ENCODE measurements at places on chromosomes 3 and 15.

DNA sequence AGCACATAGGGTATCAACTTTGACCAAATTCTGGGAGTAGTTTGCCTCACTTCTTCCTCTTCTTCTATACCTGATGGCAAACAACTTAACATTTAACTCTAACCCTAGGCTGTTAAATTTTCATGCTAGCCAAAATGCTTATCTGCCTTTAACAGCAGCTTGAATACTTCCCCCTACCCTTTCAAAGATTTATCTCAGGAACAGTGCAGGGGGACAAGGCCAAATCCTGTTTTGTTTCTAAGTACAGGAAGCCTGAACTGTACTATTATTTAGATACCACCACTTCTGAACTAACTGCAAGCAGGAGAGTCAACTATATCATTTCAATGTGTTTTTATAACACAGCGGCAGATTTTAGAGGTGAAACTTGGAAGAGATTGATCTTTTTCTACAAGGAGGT, 104.0 kb upstream of the CNTN6 start:
- no peak for DNase-seq

GRCh38 chr15:70528270-70528706, 235.1 kb downstream of the UACA start:
- DNase-seq, result no peak

DNA sequence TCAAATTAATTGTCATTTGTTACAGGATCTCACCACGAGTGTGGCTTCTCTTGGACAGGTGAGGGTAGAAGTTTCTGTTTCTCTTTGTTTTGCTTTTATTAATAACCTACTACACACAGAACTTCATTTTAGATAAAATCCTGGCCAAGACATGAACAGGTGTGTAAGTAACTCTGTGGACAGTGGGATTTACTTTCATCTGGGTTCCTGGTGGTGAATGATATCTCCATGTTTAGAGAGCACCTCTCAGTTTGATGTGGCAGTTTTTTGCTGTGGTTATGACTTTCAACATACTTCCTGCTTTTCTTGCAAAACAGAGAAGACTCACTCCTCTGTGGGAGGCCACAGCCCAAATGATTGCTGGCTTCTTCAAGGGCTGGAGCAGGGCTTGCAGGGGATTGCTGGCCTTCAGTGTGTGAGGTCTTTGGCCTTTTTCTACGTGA, 71.1 kb upstream of the XCR1 start:
- DNase-seq, result no peak

GRCh38 chr3:169628567-169628966, 34.9 kb downstream of the MECOM start:
- no peak for DNase-seq

- no peak for DNase-seq
Measured at GRCh38 chr15:75693501-75694240, 19.0 kb downstream of the CSPG4 start.

DNA sequence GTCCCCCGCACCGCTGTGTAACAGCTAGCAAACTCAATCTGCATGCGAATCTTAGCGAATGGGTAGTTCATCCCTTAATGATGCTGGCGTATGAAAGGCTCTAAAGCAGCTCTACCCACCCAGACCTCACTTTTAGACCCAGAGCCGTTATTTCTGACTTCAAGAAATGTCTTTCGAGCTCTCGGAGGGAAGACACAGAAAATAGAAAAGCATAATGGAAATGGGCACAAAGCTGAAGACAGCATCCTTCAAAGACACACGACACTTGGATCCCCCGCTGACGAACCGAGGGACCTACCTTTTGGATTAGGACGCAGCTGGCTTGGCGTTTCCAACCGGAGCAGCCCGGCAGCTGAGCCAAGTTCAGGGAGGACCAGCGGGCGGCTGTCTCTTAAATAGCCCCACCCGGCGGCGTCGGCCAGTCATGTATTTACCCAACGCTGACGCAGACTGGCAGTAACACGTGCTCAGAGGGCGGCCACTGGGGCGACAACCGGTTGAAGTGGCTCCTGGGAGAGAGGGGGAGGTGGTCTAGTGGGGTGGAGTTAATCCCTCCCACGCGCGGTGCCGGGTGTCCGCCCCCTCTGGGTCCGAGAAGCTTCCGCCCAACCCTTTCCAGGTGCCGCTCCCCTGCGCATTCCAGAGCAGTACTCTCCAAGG, 1.5 kb downstream of the CCK start:
- no peak for DNase-seq

- DNase-seq, result no peak
Measured at GRCh38 chr3:28916713-28917499, 364.0 kb upstream of the RBMS3 start.
